AG04449 (cell line): ENCODE measurements at places on chromosomes 12 and 14.

GRCh38 chr14:37443461-37443860, 151.6 kb downstream of the FOXA1 start:
- DNase-seq: peak; percentile 41

- no peak for DNase-seq
Observed at GRCh38 chr12:24711056-24712008, 237.6 kb downstream of the BCAT1 start.

DNA sequence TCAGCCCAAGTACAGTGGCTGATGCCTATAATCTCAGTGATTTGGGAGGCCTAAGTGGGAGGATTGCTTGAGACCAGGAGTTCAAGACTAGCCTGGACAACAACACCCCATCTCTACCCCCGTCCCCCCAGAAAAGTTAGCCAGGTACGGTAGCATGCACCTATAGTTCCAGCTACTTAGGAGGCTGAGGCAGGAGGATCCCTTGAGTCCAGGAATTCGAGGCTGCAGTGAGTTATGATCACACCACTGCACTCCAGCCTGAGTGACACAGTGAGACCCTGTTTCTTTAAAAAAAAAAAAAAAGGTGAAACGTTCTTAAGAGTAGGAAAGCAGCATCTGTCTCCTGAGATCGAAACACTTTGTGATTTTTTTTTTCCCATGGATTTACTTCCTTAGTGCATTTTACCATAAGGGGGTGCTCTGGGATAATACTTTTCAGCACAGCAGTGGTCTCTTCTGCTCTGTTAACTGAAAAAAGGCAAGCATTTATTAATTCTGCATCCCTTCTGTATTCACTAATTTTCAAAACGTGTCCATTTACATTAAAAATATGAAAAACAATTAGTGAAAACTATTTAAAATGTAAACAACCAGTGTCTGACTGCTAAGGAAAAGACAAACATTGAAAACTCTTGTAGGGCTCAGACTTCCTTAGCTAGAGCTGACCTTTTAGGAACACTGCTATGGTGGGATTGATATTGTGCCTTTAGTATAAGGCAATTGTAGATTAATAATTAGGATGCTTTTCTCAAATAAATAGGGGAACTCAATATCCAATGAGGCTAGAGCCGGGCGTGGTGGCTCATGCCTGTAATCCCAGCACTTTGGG, 31.2 kb upstream of the USP44 start:
- no peak for DNase-seq

- DNase-seq: no peak
Observed at GRCh38 chr12:94725375-94726168, 75.2 kb upstream of the TMCC3 start.

DNA sequence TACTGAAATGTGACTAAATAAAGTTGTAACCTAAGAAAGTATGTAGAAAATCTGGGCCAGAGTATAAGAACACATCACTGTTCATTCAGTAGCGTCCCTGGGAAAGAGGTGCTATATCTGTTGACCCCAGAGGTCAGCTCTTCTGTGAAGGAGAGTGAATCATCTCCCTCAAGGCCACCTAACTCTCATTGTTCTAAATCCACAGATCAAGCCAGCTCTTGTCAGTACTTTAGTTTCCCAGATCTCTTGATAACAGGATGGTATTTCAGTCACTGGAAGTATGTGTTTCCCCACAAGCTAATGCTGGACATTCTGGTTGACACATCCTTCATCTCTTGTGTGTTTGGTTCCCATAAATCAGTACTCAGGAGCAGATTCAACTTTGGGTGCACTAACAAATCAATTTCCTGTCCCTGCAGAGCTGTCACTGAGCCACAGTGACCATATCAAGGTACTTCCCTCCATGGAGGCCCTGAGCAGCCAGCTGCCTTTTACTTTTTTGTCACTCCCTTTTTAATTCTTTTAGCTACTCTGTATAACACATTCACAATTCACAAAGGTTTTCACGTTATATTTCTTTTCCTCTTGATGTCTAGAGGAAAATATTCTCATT, 7.8 kb downstream of the KRT1 start:
- no peak for DNase-seq

DNA sequence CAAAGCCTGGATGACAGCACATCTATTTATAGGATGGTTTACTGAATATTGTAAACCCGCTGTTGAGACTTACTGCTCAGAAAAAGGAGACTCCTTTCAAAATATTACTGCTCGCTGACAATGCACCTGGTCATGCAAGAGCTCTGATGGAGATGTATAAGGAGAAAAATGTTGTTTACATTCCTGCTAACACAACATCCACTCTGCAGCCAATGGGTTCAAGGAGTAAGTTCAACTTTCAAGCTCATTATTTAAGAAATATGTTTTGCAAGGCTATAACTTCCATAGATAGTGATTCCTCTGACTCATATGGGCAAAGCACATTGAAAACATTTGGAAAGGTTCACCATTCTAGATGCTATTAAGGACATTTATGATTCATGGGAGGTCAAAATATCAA, 201.7 kb downstream of the SNAPC1 start:
- no peak for DNase-seq

GRCh38 chr14:48430805-48431204, 755.4 kb upstream of the MDGA2 start:
- no peak for DNase-seq

GRCh38 chr12:92356425-92356824, 210.8 kb upstream of the BTG1 start:
- no peak for DNase-seq

DNA sequence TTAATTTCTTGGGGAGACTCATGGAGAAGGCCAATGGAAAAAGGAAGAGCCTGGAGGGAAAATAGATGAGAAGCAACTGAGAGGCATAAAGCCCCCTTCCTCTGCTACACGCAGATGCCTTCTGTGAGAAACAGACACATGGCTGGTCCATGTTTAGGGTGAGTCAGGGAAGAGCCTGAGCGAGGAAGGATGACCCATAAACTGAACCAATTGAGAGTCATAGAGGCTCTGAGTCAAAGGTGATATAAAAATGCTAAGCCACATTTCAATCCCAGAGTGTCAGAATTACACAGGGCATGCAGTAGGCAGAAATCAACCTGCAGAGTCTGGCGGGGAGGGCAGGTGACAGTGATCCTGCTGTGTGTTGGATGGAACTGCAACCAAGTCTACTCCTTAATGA, 30.1 kb upstream of the NEDD1 start:
- DNase-seq: no peak

- DNase-seq: no peak
Observed at GRCh38 chr12:111405859-111406473, at the start of gene SH2B3. Gene SH2B3 (plus strand): TSS chr12:111405923. CDS start chr12:111418146, 12,223 bp downstream.

DNA sequence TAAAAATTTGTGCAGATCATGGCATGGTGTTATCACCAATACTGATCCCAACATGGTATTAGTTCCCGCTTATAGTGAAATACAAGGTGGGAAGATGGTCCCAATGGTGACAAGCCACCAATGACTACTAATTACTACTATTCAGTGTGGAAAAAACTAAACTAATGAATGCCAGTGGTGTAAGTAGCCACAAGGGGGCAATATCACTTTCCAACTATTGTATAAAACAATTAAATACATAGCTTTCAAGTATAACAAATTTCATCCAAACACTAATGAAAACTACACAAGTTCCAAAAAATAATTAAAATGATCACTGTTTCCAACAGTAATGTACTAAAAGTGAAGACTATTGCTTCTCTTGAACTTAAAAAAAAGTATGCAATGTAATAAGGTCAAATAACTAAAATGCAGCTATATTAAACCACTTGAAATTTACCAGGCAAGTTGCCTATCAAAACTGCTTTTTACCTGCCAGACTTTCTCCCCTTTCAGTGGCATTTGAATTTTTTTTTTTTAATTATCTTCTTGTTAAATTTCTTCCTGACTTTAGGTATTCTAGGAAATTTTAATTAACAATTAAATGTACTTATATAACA, 58.0 kb downstream of the PAPLN start:
- DNase-seq: no peak

GRCh38 chr14:99055816-99056215, 216.2 kb downstream of the BCL11B start:
- no peak for DNase-seq

DNA sequence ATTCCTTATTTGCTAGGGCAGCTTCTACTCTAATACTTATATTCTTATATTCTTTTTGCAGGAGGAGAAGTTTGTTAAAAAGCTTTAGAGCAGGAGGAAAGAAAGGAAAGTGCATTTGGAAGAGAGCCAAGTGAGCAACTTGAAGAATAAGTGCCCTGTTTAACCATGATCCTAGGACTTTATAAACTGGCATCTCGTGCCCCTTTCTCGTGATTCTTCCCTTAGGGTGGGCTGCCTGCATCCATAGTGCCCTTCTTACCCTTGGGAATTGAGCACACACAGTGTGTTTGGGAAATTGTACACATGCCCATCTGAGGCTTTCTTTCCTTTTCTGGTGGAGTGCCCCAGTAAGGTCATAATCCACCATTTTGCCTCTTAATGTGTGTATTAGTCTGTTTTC, 141.9 kb downstream of the NUBPL start:
- DNase-seq: no peak

GRCh38 chr12:124466216-124467128, 100.9 kb downstream of the NCOR2 start:
- DNase-seq: no peak

- no peak for DNase-seq
Observed at GRCh38 chr12:100163416-100164152, 20.9 kb upstream of the BLTP3B start.

- no peak for DNase-seq
Observed at GRCh38 chr12:42332301-42333285, 6.6 kb downstream of the PPHLN1 start.

DNA sequence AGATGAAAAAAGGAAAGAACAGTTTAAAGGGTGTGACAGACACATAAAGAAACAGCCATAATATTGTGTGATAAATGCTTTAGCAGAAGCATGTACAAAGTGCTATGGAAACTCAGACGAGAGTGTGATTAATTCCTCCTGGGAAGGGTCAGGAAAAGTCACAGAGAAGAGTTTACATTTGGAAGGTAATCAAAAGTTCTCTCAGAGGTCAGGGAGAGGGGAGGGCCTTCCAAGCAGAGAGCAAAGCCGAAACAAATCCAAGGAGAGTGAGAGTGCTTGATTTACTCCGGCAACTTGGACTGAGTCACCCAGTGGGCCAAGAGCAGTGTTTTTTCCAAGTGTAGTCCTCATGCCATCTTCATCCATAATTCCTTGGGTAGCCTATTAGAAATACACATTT, 108.3 kb downstream of the IGF1 start:
- DNase-seq: no peak

GRCh38 chr14:61179061-61179690, 102.0 kb downstream of the TMEM30B start:
- DNase-seq: no peak

DNA sequence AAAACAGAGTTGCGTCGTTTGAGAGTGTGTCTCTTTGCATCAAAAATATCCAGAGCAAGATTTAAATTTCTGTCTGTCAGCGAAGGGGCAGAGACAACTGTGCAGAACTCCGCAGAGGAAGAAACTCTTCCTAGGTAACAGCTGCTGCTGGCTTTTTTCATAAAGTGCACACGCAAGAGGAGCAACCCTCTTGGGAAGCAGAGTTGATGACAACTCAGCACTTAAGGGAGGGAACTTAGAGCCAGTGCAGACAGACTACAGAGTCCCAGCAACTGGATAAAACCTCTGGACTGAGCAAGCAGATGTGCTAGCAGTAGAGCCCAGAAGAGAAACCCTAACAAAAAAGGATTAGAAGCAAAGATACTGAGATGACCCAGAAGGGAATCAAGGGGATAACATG, 337.1 kb downstream of the PCNX1 start:
- DNase-seq: peak; percentile 65

DNA sequence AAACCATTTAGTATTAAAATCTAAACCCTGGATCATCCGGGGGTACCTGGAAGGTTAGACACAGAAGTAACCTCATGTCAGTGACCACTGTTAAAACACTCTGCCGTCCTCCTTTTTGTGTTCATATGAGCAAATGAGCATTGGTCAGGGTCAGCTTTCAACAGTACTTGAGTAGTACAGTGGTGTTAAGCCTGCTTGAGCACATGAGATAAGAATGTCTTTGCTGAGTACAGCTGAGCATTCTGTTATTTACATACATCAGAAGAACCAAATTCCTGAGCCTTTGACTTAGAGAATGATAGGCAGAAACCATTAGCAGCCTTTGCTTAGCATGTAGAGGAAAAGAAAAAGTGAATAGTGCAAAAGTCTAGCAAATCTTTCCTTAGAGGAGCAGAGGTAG, 38.6 kb upstream of the LRTM2 start:
- no peak for DNase-seq

DNA sequence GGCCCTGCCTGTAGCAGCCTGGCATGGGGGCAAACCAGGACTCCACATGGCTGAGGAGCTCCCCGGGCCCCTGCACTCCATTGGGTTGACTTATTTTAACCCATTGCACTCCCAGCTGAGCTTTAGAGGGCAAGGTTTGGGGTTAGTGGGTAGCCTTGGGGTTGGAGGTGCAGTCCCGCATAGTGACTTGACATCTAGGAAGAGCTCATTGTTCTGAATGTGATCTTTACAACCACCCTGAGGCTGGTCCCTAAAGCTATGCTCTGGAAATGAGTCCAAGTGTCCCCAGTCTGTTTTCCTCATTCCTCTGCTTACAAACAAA, 36.4 kb downstream of the NFKBIA start:
- no peak for DNase-seq

DNA sequence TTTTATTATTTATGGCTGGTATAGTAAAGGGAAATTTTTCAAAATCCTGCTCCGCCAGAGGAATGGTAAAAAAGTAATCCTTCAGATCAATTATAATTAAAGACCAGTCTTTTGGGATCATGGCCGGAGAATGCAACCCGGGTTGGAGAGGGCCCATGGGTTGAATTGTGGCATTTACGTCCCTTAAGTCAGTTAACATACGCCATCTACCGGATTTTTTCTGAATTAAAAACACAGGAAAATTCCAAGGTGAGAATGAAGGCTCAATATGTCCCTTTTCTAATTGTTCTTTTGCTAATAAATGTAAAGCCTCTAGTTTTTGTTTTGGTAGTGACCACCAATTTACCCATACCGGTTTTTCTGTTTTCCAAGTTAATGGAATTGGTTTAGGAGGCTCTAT, 602.8 kb downstream of the ALG10 start:
- no peak for DNase-seq

DNA sequence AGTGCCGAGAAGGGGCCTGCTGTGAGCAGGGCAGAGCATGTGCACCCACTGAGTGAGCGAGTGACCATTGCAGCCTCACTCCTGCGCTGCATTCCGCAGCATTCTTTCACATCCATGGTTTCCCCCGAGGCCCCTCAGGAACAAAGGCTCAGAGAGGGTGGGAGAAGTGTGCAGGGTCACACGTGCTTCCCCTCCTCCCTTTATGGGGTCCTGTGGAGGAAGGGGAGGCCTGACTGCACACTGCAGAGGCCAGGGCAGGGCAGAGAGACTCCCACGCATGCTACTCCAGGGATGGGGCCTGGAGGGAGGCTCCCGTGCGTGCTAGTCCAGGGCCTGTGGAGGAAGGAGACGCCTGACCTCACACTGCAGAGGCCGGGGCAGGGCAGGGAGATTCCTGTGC, 63.2 kb downstream of the DIO3 start:
- DNase-seq: no peak
